ENCODE measurements at places on chromosomes 4 and X. TPM values are rescaled to one million over a fixed set of nuclear protein-coding genes. Genes with fewer than 3 reads are reported as not detected.

DNA sequence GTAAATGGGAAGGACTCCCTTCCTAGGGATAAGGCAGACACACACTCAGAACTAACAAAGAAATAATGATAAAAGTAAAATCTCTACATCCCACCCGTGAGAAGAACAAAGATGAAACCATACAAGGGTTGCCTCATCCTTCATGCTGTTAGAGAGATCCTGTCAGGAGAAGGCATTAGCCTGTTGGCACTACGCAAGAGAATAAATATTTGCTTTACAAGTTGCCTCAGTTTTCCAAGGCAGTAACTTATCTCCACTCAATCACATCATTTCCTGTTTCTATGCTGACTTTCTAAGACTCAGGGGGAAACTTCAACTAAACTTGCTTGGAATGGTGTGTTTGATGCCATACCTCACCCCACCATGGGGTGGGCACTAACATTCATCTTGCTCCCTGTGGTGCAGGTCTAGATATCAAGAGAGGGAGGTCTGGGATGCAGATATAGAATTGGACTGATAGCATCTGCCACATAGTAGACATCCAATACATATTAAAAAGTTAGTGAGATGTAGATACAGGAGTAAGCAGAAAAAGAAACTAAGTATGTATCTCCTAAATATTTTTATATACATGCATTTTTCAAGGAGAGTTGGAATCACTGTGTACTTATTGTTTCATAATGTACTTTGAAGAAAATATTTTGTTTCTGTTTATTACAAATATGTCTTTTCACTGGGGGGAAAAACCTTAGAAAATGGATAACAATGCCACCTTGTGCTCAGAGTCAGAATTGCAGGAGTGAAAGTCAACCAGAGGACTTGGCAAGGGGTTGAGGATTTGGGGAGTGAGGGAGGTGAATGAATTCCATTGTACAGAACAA is 57.2 kb upstream of the BEX4 start:
- no peak overlapping the region for H3K4me3 ChIP-seq
- H3K36me3 ChIP-seq: no peaks in the 10 kb centered on the region
- no peaks in the 10 kb centered on the region for H3K27me3 ChIP-seq
- H3K4me1 ChIP-seq: no peaks in the 10 kb centered on the region
- H3K27ac ChIP-seq: no peak overlapping the region
- DNase-seq: peak; percentile 38

DNA sequence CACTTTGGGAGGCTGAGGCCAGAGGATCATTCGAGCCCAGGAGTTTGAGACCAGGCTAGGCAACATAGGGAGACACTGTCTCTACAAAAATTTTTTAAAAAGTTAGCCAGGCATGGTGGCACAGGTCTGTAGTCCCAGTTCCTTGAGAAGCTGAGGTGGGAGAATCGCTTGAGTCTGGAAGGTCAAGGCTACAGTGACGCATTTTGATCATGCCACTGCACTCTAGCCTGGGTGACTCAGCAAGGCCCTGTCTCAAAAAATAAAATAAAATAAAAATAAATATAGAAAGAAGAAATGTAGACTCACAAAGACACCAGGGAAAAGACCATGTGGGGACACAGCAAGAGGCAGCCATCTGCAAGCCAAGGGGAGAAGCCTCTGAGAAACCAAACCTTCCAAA is 42.3 kb upstream of the SLC7A3 start:
- H3K27me3 ChIP-seq: no peaks in the 10 kb centered on the region
- no peaks in the 10 kb centered on the region for H3K4me1 ChIP-seq
- H3K36me3 ChIP-seq: no peaks in the 10 kb centered on the region
- no peak overlapping the region for H3K4me3 ChIP-seq

DNA sequence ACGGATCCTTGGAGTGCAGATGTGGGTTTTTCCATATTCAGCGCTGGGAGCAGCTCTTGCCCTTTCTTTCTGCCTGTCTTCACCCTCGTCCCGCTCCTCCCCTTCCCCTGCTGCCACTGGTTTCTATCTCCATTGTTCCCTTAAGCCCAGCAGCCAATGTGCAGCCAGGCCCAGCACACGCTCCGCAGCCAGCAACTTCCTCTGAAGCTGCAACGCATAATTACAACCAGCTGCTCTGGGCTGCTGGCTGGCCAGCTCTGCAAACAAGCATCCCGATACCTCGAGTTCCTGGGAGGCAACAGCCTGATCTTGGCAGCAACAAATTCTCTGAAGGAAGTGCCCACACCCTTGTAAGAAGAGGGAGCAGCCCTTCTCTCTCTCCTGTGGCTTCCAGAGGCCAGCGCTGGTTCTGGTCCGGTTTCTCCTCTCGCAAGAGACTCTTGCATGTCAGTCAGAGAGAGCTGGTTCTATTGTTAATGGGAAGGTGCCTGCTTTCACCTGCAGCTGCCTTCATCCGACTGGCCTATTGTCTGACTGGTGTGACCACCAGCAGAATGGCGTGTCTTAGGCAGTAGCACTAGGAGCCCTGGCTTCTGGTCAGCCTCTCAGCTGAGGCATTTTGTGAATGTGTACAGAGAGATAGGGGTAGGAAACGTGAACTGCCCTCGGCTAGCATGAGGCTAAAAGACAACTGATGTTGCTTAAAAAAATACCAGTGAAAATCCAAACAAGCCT is 83.8 kb upstream of the MAML3 start:
- H3K27me3 ChIP-seq: no peaks in the 10 kb centered on the region
- H3K4me1 ChIP-seq: peaks cover 16% of the 10 kb centered on the region
- DNase-seq: no peak
- peak overlapping the region; percentile 83 for H3K27ac ChIP-seq

DNA sequence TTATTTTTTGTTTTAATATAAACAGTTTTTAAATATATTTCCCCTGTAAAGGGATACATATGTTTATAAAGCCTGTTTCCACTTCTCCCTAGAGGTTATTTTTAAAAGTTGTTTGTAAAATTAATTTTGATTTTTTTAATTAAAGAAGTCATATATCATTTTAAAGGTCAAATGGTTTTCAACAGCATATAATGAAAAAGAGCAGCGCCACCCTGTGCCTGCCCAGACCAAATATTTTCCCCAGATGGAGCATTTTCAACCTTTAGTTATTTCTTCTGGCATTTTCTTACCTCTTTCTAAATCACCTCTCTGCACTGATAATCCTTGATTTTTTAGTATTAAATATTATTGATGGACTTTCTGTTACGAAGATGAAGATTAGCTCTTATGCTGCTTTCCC is 21.0 kb downstream of the MSX1 start:
- H3K27ac ChIP-seq: no peak overlapping the region
- no peak for DNase-seq
- peaks cover 2% of the 10 kb centered on the region for H3K27me3 ChIP-seq
- no peaks in the 10 kb centered on the region for H3K4me1 ChIP-seq
- no peak overlapping the region for H3K4me3 ChIP-seq

The GRK4 gene
- polyA plus RNA-seq: 1.6 TPM

The NAP1L2 gene
- polyA plus RNA-seq: 0.91 TPM

The EDA2R gene
- polyA plus RNA-seq: 0.01 TPM

GRCh38 chr4:148642907-148643306 is 200.7 kb upstream of the NR3C2 start:
- no peak overlapping the region for H3K4me3 ChIP-seq
- no peak for DNase-seq
- no peaks in the 10 kb centered on the region for H3K4me1 ChIP-seq

- no peaks in the 10 kb centered on the region for H3K36me3 ChIP-seq
- H3K27ac ChIP-seq: no peak overlapping the region
- no peak for DNase-seq
- H3K27me3 ChIP-seq: no peaks in the 10 kb centered on the region
- H3K4me3 ChIP-seq: no peak overlapping the region
Measured at GRCh38 chr4:69025191-69025998, 70.9 kb upstream of the UGT2B7 start.

The GAGE12J gene
- polyA plus RNA-seq: not detected

DNA sequence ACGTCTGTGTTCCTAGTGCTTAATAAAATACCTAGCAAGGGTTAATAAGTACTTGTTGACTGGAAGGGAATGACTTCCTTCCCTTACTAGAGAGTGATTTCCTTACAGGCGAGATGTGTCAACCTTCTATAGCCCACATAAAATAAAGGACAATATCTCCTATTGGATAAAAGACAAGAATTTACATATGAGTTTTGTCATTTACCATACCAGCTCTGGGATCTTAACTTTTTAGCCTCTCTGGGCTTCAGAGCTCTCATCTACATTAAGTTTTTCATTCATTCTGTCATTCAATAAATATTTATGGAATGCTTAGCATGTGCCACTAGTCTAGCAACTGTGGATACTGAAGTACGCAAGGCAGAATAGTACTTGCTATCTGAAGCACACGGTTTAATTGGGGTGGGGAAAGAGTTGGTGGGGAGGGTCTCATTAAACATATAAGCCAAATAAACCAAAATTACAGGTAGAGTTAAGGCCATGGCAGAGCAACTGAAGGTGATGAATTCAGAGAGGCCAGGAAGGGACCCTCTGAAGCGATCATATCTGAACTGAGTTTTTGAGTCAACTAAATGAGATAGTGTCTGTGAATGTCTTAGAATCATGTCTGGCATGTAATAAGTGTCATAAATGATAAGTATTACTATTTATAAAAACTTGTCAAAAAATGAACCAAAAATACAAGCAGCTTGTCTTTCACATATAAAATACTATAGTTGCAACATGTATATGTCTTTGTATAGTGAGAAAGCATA is 91.6 kb upstream of the BMP2K start:
- H3K27me3 ChIP-seq: no peaks in the 10 kb centered on the region
- no peak for DNase-seq

DNA sequence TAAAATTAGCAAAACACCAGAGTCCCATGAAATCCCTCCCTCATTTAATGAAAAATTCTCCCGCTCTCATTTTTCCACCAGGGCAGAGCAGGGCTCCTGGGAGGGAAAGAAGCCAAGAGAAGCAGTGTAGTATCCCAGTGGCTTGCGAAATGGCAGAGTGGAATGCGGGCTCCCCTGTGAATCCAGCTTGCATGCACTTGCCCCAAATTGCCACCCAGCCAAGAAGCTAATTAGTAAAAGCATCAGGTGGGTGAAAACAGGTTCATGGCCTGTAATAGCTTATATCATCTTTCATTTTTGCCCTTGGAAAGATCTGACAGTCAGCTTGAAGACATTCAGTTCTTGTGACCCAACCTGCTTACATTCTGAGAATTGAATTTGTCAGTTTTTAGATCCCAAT is 10.1 kb downstream of the AMOT start:
- no peaks in the 10 kb centered on the region for H3K4me1 ChIP-seq
- no peaks in the 10 kb centered on the region for H3K36me3 ChIP-seq
- no peak for DNase-seq
- no peaks in the 10 kb centered on the region for H3K27me3 ChIP-seq
- no peak overlapping the region for H3K4me3 ChIP-seq

The CFAP97 gene
- 7.5 TPM for polyA plus RNA-seq

- peak overlapping the region; percentile 70 for H3K27ac ChIP-seq
- H3K4me3 ChIP-seq: no peak overlapping the region
- no peak for DNase-seq
- H3K4me1 ChIP-seq: peaks cover 40% of the 10 kb centered on the region
Measured at GRCh38 chr4:69830560-69831269, 29.2 kb downstream of the SULT1E1 start.

The CENPVL2 gene
- polyA plus RNA-seq: not detected

- no peak overlapping the region for H3K4me3 ChIP-seq
- peaks cover 2% of the 10 kb centered on the region for H3K36me3 ChIP-seq
- H3K27me3 ChIP-seq: peaks cover 10% of the 10 kb centered on the region
- no peak for DNase-seq
- H3K4me1 ChIP-seq: peaks cover 6% of the 10 kb centered on the region
- no peak overlapping the region for H3K27ac ChIP-seq
Measured at GRCh38 chr4:13525606-13526281, 18.6 kb downstream of the NKX3-2 start.

The TECRL gene
- not detected for polyA plus RNA-seq

DNA sequence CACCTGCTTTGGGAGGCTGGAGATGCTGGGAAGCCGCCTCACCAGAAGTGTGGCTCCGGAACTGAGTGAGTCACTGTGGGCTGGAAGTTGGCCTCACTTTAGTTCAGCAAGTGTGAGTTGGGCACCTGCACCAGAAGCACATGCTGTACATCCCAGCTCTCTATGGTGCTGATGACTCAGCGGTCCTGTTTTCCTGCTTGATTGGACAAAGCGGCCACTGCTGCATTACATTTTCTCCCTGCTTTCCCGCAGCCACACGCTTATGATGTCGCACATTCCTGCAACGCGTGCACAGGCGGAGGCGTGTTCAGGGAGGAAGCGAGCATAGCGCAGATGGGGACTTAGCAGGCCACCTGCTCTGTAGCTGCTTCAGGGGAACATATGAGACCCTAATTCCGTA is 26.7 kb upstream of the CLDN34 start:
- H3K27me3 ChIP-seq: no peaks in the 10 kb centered on the region
- DNase-seq: no peak
- H3K27ac ChIP-seq: no peak overlapping the region
- H3K4me3 ChIP-seq: no peak overlapping the region
- no peaks in the 10 kb centered on the region for H3K4me1 ChIP-seq

- peak overlapping the region; percentile 98 for H3K27ac ChIP-seq
- no peaks in the 10 kb centered on the region for H3K27me3 ChIP-seq
- H3K4me3 ChIP-seq: peak overlapping the region; percentile 75
- H3K4me1 ChIP-seq: peaks cover 34% of the 10 kb centered on the region
- H3K36me3 ChIP-seq: peaks cover 42% of the 10 kb centered on the region
- peak; percentile 94 for DNase-seq
Measured at GRCh38 chrX:1391370-1391706, 575 bp downstream of the SLC25A6 start.

The CLIC2 gene
- polyA plus RNA-seq: 3.3 TPM

DNA sequence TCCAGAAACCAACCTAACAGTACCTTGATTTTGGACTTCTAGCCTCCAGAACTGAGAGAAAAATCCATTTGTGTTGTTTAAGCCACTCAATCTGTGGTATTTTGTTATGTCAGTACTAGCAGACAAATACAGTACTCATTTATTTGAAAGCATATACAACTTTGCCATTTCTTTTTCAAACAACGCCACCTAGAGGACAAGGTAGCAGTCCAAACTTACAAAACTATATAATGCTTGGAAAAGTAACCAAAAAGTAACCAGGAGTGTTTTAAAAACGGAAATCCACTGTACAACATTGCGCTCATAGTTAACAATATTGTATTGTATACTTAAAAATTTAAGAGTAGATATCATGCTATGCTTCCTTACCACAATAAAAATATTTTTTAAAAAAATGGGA is 37.0 kb upstream of the FGF13 start:
- no peak for DNase-seq
- H3K27ac ChIP-seq: no peak overlapping the region
- H3K27me3 ChIP-seq: no peaks in the 10 kb centered on the region

DNA sequence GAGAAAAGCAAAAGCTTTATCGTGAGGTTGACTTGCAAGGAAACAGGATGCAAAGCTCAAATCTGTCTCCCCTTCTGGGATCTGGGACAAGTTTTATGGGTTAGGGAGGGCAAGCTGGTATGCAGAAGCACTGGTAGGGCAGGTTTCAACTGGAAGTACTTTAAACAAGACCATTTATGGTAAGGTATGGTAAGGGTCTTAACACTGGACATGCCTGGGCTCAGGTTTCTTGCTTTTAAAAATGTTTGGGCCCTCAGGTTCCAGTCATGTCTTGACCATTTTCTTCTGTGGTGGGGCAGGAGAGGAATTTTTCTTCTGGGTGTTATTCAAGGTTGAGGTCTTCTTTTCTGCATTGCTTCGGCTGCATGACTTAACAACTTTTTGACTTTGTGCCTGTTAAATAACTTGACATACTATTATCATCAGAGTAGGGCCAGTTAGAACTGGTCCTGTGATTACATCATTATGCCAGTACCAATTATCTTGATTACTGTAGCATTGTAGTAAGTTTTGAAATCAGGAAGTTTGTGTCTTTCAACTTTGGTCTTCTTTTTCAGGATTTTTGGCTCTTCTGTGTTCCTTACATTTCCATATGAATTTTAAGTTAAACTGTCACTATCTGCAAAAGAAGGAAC is 33.7 kb downstream of the CD38 start:
- no peaks in the 10 kb centered on the region for H3K36me3 ChIP-seq
- H3K27ac ChIP-seq: no peak overlapping the region
- DNase-seq: no peak
- no peak overlapping the region for H3K4me3 ChIP-seq
